Stimulated activated CD4-positive, alpha-beta T cell treated with anti-CD3 and anti-CD28 coated beads, Interleukin-1b, Interleukin-23, amount 100 ng/mL, for 4 hours (primary cell): ENCODE measurements at places on chromosomes 5 and 9.

DNA sequence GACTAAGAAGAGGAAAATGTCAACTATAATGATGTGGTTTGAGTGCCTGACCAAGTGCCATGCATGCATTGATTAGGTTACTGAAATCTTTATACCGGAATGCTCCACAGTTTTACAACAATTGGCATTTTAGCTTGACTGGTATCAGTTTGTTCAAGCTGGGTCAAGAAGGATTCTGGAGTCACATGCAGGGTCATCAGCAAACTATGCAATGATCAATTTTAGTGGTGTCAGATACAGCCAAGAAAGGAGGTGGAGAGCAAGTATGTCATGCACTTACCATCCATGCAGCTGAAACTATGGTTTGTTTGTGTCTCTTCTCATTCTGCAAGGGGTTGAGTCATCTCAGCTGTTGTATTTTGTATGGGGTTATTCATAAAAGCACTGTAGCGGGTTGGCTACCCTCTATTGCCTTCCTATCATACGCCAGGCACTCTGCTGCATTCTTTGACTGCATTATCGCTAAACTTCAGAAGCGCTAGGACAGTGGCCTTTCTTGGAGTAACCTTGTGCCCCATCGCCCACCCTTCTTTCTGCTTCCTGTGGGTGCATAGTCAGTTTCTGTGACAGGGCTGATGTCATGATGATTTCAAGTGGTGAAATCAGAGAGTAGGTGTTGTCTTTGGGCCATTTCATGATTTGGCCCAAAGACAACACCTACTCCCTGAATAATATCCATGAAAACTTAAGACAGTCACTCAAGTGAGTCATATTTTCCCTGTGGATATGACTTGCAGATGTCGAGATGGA, 145.4 kb downstream of the MTX3 start:
- DNase-seq = no peak

GRCh38 chr9:125329978-125330377, 68.4 kb downstream of the GAPVD1 start:
- no peak for DNase-seq

DNA sequence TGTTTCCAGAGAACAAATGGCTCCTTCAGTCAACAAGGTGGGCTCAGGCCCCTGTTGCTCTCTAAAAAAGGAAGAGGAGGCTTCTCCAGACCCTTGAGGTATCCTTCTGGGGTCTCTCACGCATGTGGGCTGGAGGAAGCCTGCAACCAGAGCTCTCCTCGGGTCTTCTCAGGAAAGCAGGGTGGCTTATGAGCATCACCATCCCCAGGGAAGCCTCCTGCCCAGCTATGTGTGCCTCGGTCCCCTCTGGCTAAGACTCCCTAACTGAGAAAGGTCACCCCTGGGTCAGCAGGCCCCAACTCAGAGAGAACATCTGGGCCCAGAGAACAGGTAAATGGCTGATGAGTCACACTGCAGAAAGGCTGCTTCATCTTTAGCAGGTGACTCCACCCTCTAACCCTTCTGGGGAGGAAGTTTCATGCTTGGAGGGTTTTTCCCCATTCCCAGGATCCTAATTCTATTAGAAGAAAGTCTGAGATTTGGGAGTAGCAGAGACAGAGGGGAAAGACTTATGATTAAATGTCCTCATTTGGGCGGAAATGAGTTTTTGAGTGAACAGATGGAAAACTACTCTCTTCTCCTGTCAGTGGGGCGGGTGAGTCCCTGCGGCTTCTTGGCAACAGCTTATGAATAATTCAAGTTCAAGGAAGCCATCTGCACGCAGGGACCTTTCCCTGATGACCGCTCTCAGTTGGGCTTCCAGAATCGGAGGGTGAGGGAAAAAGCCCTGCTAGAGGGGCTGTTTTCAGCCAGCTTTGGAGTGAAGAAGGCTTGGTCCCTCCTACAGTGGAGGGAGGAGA, 41.9 kb downstream of the TGFBI start:
- no peak for DNase-seq

GRCh38 chr9:83304686-83305085, 233.5 kb downstream of the FRMD3 start:
- no peak for DNase-seq

DNA sequence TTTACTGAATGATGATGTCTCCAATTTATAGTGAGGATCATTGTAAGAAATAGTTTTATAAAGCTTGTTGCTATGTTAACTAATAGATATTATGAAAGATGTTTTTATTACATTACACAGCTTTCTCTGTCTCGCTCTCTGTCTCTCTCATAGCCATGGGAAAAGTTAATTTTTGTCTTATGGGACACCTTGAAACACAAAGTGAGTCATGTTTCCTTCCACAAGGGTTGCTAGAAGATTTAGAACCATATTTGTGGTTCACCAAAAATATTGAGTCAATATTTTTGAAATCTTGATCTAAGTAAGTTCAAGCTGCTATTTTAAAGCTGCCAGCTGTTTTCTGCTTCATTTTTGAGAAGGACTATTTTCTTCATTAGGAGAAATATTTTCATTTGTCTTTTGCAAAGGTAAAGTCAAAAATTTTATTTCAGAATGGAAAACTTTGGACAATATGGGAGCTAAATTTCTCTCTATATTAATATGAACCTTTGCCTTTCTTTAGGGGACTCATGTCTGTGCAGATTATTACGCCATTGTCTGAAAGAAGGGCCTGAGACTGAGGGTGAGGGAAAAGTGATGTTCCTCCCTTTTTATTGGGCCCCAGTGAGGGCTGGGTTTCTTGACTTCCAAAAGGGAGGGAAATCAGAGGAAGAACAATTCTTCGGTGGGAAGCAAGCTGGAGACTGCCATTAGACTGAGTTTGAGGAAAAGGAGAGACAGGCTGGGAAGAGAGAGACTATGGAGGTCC, 87.9 kb upstream of the SLC24A2 start:
- DNase-seq = no peak

GRCh38 chr9:120922404-120923195, 4.0 kb downstream of the TRAF1 start:
- no peak for DNase-seq

DNA sequence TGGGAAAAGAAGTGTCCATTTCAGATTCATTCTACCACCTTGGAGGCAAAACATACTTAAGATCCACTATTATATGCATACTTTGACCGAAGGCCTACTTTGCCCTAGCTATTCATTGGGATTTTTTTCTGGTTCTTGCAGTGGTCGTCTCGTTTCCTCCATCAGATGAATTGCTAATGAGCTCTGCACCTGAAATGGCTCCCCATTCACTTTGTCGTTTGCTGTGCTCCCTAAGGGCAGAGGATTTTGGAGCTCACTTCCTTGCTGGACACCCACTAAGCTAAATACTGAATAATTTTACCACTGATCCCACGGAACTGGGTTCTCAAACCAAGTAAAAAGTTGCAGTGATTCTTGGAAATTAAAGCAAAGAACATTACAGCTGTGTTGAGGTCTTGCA, 1.9 kb downstream of the KDM3B start:
- DNase-seq = no peak

GRCh38 chr9:4223312-4223833, 76.5 kb downstream of the GLIS3 start:
- DNase-seq = no peak

DNA sequence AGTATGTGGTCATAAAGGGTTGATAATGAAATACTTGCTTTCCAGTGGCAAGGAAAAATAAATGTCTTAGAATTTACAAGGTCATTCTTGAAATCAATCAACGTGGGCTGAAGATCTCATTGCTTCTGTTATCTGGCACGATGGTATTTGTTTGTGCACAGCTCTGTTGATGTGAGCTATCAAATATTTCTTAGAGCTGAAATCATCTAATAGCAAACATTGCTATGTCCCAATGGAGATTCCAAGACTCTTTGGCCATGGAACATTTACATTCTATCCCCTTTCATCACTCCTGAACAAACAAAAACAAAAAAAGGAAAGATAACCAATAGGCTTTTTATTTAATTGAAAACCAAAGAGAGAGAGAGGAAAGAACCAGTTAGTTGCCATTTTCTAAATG, 111.5 kb upstream of the CCDC152 start:
- no peak for DNase-seq

GRCh38 chr5:159135896-159136531, 36.3 kb upstream of the EBF1 start:
- no peak for DNase-seq

DNA sequence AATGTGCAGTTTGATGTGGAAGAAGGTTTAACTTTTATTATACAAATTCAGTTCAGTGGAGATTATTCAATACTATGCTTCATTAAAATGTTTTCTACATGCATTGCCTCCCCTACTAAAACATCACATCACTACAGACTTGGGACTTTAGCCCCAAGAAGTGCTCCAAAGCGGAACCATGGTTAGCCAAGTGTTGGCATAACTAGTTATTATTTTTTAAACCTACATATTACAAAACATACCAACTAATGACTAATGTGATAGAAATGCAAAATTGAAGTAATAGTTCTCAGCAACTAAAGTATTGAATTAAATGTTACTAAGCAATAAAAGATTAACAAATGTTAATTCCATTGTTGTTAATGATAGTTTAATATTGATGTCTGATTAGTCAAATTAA, 74.5 kb downstream of the XRCC4 start:
- DNase-seq = no peak

GRCh38 chr9:91101611-91102168, 260.0 kb downstream of the AUH start:
- DNase-seq = peak; percentile 47

DNA sequence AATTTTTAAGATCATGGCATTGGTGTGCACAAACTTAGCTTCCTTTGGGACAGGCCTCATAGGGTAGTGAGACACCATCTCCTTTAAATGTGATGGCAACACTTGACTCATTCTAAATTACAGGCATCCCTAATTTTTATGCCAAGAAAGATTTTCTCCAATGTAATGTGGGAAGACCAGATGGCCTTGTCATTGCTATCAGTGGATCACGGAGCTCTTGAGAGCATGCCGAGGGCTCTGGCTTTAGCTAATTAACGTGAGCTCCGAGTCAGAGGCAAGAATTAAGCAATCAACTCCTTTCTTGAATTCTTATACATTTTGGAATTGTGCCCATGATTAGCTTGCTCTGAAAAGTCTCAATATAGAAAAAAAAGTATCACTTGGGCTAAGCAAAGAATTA, 215.8 kb downstream of the LRRC70 start:
- no peak for DNase-seq

- DNase-seq = no peak
Observed at GRCh38 chr9:107792596-107792995, 303.0 kb upstream of the KLF4 start.

- DNase-seq = no peak
Observed at GRCh38 chr5:139386050-139386438, 2.9 kb upstream of the SLC23A1 start.

DNA sequence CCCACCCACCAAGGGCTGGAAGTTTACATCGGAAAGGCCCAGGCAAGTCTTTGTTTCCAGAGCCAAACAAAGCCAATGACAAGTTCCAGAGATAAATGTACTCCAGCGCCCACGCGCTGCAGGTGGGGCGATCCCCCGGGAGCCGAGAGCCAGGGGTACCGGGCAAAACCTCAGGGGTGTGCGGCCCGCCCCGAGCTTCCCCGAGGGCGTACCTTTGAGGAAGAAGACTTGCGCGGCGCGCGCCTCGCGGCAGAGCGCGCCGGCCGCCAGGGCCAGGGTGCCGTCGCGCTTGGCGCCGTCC, 671 bp downstream of the DUSP1 start:
- DNase-seq = peak; percentile 41

DNA sequence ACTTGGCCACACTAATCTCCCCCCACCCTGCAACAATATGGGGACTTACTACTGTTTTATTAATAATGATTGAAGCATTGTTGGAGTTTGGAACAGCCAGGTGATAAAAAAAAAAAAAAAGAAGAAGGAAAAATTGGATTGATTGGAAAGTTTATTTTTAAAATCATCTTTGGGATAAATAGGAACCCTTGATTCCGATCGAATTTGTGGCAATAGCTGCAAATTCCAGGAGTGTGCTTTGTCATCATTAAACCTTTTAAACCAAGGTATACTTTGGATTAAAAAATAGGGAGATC, 907 bp upstream of the NR2F1 start:
- DNase-seq = no peak

DNA sequence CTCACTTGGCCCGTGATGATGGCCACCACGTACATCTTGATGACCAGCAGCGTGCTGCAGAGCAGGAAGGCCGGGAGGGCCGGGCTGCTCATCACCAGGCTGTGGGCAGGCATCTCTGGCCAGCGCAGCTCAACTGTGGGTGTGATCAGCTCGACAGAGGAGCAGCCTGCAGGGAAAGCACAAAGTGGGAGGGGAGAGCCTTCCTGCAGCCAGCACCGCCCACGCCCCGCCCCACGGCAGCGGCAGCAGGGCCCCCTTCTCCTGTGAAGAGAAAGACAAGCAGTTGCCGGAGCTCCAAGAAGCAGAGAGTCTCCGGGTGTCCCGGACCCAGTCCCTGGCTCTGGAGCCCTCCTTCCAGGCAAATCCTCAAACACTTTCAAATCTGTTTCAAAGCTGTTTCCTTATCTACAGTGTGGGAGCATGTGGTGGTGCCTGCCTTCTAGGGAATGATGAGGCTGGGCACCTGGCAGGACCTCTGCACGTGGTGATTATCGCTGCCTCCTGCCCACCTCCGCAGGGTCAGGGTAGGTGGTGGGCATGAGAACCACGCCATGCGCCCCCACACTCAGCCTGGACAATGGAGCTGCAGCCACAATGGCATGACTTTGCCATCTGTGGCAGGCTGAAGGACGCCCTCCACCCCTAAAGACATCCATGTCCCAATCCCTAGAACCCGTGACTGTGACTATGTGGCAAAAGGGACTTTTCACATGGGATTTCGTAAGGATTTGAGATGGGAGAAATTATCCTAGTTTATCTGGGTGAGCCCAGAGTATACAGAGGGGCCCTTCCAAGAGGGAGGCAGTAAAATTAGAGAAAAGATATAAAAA, at the start of gene PTGES:
PTGES (minus strand) TSS at position 143 of the 830 bp plus-strand sequence; CDS start at position 113, 30 bp downstream.
- DNase-seq = peak; percentile 55

- no peak for DNase-seq
Observed at GRCh38 chr9:98016137-98016680, 33.1 kb downstream of the ANP32B start.

- no peak for DNase-seq
Observed at GRCh38 chr5:53438486-53439472, 41.6 kb upstream of the FST start.

DNA sequence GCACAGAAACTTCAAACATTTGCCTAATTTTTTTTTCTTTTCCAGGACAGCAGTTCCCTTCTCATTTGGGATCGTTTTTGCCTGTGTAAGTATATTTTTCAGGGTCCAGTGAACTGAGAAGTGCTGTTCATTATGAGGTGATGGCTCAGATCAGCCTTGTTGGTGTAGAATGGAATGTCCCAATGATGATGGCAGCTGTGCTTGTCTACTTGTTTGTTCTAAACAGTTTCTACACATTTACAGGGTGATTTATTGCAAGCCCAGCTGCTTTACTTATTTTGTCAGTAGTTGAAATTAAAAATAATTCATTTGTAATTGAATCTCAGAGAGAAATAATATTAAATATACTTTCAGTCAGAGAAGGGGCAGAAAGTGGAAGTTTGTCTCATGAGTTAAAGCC, 337.6 kb upstream of the SEMA6A start:
- DNase-seq = no peak

- no peak for DNase-seq
Observed at GRCh38 chr9:76044266-76044819, 153.9 kb downstream of the PCSK5 start.

- DNase-seq = no peak
Observed at GRCh38 chr5:31741496-31741895, 102.6 kb downstream of the PDZD2 start.

GRCh38 chr5:60487885-60488442, 212.0 kb downstream of the DEPDC1B start:
- DNase-seq = no peak
